AG04449 (cell line): ENCODE measurements at places on chromosomes 12 and 14.

DNA sequence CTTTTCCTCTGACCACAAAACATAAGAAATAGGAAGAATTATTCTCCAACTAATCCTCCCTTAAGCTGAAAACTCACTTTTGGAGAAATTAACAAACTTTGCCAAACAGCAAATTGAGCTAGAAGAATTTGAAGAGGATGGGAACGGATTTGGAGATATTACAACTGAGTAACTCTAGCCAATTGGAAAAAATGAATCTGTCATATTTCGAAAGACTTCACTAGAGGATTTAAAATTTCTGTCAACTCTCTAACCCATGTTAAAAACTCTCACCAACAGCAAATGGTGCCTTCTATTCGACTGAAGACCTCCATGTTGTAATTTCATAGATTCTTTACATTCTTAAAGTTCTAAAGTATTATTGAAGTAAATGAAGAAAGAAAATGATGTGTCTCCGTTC lies 414.2 kb downstream of the RMST start:
- no peak for DNase-seq

GRCh38 chr12:9327320-9327719 lies 119.1 kb upstream of the PZP start:
- DNase-seq: no peak

DNA sequence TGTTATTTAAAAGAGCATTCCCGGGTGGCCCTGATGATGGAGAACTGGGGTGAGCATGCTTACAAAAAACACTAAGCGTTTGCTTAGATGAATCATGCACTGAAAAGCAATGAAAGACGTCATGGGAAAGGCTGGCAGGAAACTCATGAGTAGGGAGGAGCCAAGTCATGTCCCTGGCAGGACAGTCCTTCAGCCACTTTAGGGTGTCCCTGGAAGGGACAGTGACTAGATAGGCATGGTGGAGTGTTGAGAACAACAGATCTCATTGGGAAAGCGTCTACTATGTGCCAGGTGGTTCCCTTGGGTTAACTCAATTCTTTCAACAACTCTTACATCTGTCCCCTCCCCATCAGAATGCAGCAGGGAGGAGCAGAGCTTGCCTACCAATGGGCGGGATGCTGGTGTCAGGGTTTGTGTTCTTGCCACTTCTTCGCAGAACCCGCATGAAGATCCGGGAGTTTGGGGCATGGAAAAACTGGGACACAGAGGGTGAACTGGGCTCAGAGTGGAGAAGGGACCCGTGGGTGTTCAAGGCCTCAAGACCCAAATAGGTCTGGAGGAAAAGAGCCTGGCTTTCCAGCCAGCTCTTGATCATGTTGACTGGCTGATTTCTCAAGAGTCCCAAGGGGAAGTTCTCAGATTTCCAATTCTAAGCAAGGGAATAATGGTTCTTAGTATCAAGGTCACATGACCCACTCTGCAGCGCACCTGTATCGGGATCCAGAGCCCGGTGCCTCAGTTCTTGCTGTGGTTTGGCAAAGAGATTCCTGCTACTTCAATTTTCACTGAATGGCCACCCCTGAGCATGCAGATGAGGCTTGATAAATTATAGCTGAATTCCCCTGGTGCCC lies 653.9 kb upstream of the TBX3 start:
- no peak for DNase-seq

DNA sequence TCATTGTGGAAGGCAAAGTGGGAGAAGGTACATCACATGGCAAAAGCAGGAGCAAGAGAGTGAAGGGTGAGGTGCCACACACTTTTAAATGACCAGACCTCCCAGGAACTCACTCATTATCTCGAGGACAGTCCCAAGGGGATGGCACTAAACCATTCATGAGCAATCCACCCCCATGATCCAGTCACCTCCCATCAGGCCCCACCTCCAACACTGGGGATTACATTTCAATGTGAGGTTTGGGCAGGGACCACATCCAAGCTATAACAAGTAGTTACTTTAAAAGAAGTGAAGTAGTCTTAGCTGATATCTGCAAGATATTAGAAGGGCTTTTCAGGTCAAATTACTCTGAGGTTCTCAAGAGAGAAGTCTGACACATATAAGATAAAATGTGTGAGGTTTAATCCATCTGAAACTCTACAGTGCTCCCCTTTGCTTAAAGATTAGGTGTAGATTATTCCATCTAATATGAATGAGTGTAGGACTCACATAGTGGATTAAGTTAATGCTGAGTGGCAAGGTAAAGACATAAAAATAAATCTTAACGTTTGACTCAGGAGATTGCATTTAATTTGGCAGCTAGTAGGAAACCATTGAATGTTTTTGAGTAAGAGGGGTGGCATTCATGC lies 130.8 kb downstream of the TMX1 start:
- no peak for DNase-seq

- no peak for DNase-seq
Observed at GRCh38 chr12:66203820-66204219, 14.8 kb downstream of the IRAK3 start.

DNA sequence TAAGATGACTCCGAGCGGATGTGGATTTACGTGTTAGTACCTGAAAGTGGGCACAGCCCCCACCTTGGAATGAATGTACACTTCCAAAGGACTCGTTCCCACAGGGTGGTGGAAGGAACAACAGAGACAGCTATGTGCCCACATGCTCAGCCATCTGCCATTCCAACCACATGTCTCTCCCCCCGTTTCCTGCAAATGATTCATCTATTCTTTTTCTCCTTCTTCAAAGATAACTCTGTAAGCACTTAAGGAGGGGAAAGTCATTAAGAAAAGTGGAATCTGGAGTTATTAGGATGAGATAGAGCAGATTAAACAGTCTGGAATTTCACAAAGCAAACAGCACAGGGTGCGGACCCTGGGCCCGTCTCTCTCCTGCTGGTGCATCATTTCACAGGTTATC lies 18.5 kb upstream of the DUSP6 start:
- no peak for DNase-seq

GRCh38 chr14:69611172-69612013 lies at the start of gene SUSD6:
SUSD6 (plus strand) TSS chr14:69611596; CDS start chr14:69658593, 46,997 bp downstream.
- no peak for DNase-seq

GRCh38 chr14:97055355-97055754 lies 258.2 kb downstream of the VRK1 start:
- no peak for DNase-seq

DNA sequence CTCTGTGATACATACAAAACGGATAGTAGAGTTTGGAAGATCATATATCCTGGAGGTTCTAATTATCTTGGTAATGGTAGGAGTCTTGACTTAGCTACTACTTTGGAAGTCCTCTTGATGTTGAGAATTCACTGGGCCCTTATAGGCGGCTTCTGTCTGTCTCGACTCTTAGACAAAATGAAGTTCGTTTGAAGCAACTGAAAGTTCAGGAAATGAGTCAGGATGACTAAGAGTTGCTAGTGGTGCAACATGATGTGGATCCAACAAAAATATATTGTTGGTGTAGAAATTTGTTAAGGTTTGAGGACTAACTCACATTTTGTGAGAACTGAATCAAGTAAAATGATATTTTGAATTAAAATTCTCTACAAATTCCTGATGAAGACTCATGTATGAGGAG lies 272.7 kb downstream of the AEBP2 start:
- peak; percentile 67 for DNase-seq

GRCh38 chr14:78170203-78170602 lies at the start of gene NRXN3:
NRXN3 (plus strand) TSS chr14:78170373; CDS start chr14:78243094, 72,721 bp downstream.
- DNase-seq: no peak

DNA sequence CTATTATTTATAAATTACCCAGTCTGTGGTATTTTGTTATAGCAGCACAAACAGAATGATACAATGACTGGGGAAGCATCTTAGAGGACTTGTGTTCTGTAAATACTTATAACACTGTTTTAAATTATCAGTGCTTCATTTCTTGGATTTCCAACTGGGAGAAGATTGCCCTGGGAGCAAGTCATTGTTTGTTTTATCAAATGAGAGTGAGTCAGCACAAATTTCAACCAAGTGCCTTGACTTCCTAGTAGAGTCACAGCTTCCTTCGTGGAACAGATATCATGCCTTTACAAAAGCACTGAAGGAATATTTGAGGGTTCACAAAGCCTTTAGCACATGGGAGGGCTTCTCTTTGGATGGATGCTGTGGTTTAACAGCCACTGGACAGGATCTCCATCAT lies 234.1 kb downstream of the KTN1 start:
- DNase-seq: no peak

DNA sequence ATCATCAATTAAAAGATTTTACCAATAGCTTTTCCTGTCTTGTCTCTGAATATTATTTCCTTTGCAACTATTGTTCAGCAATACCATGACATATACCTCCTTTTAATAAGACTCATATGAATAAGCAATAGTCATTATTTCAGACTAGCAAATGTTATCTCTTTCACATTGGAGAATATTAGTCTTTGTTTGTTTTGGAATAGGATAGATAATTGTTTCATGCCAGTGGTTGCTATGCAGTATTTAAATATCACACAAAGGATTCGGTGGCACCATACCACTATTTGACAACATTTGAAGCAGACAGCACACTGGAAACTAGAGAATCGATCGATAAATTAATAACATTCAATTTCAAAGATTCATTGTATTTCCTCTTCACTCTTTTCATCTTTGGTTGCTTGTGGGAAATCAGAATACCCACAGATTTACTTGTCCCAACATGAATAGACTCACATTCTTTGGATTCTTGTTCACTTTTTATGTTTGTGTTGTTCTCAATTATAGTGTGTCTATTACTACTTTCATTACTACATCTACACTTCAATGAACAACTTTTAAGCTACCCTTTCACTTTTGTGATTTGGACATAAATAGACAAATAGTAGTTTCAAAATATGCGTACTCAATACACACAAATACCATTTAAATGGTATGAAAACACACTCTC lies 42.7 kb upstream of the TBPL2 start:
- no peak for DNase-seq

DNA sequence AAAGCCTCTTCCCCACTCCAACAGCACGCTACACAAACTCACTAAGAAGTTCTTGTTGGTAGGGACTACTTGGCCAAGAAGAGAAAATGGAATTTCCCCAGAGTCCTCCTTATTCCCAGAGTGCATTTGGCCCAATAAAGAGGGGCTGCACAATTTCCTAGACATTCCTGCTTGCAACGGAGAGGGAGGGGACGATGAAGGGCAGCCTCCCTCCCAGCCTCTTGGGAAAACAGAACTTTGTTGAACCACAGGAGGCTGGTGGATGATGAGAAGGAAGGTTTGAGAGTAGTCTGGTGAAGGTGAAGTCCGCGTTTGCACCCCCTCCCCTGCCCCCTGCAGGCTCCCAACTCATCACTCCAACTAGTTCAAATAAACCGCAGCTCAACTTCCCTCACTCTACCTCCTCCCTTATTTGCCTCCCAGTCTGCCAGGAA lies 19.1 kb upstream of the TBX3 start:
- DNase-seq: no peak

DNA sequence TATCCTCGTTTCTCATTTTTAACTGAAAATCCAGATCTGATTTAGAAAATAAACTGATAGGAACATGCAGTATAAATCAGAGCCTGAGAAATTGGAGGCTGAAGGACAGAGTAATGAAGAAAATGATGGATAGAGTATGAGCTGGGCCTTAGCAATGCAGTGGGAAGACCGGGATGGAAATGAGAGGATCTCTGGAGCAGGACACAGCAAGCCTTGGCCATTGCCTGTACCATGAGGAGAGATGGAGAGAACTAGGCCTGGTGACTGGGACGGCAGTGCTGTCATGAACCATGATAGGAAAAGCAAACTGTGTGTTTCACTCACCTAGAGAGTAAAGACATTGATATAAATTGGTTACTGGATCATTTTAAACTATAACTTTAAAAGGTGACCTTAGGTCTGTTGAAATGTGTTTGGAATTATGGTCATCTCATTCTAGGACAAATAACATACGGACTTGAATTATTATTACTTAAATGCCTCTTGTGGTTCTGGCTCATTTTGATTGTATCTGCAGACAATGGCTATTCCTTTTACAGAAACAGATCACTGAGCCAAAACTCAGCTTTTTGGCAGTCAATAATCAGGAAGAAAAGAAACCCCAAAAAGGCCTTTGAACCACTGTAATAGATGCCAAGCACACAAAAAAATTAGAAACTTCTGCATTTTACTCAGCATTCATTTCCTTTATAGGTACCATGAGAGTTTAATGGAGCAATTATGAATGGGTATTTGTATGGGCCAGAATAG lies 251.9 kb upstream of the PRKD1 start:
- no peak for DNase-seq

DNA sequence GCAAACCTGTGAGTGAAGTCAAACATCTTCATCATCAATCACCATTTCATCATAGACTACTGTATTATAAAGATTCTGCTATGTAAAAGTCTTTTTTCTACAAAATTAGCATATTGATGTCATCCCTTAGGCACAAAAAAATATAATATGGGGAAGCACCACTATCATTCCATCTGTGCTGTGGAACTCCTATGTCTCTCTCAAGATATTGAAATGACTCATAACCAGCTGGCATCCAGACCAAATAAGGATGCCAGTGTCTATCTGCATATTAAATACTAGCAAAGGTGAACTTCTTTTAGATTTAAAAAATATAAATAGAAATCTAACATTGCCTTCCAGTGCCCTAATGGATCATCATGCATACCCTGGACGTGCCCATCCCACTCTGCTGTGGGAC lies 17.9 kb upstream of the DCAF5 start:
- DNase-seq: no peak

DNA sequence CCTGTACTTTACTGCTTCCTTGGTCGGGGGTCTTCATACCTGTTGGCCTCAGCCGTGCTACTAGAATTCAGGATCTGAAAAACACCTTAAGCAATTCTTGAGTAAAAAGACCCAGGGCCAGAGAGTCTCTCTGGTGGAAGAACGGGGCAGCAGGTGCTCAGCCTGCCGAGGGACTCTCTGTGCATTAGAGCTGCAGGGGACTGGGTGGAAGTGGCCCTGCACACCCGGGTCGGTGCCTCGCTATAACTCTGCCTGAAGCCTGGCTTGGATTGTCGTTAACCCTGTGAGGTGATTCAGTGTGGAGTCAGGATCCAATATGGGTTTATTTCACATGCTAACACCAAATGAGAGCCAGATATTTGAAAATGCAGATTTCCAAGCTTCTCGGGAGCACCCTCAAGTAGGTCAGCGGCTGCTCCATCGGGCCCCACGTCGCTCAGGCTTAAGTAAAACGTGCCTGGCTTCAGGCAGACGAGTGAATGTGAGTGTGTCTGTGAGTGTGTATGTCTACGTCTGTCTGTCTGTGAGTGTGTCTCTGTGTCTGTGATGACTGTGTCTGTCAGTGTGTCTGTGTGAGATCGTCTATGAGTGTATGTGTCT lies 35.1 kb upstream of the C14orf180 start:
- no peak for DNase-seq

- DNase-seq: no peak
Observed at GRCh38 chr12:132498931-132499330, 9.0 kb downstream of the FBRSL1 start.

- peak; percentile 7 for DNase-seq
Observed at GRCh38 chr12:97308576-97309198, 153.9 kb upstream of the RMST start.
